Fibroblast of upper back skin (primary cell): ENCODE measurements at places on chromosomes 1 and 21.
A peak's percentile ranks its signal among the peaks of the same experiment; 100 is the strongest.

- DNase-seq = no peak
Measured at GRCh38 chr21:44994695-44995342, 55.0 kb downstream of the SLX9 start.

DNA sequence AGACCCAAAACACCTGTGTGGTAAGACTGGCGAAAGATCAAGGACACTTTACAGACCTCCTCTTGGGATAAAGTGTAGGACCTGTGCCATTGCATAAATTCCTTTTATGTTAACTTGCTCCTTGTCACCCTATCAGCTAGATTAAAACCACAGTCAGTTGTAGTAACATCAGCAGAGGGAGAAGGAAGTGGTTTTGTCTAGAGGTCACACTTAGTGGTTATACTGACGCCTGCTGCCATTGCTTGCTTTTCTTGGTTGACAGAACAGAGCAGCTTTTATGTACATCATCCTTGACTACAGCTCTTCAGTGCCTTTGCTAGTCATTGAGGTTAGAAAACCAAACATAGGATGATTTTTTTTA, 101.4 kb downstream of the PBX1 start:
- DNase-seq = peak; percentile 16

GRCh38 chr1:204828352-204828850, 42.3 kb upstream of the NFASC start:
- DNase-seq = peak; percentile 49

- no peak for DNase-seq
Measured at GRCh38 chr1:239353536-239353935, 32.8 kb upstream of the CHRM3 start.

GRCh38 chr1:159141584-159142390, 29.6 kb upstream of the CADM3 start:
- DNase-seq = peak; percentile 70
